ENCODE measurements at places on chromosomes 7 and 10.

- H3K4me1 ChIP-seq: no peaks in the 10 kb centered on the region
- H3K4me3 ChIP-seq: no peak overlapping the region
Observed at GRCh38 chr7:116292381-116292780, 82.0 kb downstream of the TES start.

GRCh38 chr7:134465491-134465890 is 6.6 kb upstream of the AKR1B1 start:
- no peaks in the 10 kb centered on the region for H3K4me1 ChIP-seq
- no peaks in the 10 kb centered on the region for H3K27me3 ChIP-seq
- H3K36me3 ChIP-seq: no peaks in the 10 kb centered on the region
- no peak overlapping the region for H3K27ac ChIP-seq
- no peak overlapping the region for H3K4me3 ChIP-seq

DNA sequence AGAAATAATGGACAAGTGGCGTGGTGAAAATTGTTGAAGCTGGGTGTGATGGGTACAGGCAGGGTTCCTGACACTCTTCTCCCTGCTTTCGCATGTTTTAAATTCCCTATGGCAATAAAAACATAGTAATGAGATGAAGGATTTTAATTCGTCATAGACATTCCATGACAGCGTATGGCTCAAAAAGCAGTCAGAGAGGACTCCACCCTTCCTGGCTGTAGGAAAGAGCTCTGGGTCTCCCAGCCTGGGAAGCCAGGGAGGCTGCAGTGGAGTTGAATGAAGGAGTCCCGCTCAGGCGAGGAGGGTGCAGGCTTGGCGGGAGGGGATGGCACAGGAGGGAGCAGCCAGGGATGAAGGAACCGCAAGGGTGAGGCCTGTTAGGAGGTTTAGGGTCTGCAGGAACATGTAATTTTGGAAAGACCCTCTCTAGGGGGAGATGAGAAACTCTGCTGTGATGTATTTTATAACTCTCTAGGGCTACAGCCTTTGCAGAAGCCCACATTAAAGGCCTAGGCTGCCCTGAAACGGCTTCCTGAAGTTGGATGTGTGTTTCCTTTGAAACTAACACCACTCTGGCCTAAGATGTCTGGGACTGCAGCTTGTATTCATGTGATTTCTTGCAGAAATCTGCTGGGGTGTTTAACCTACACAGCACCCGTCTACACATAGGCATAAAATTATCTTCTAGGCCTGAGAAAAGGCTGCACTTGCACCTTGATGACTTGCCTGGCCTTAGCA is 7.6 kb upstream of the LARP4B start:
- DNase-seq: no peak
- no peaks in the 10 kb centered on the region for H3K4me1 ChIP-seq
- H3K36me3 ChIP-seq: no peaks in the 10 kb centered on the region
- H3K27ac ChIP-seq: no peak overlapping the region

DNA sequence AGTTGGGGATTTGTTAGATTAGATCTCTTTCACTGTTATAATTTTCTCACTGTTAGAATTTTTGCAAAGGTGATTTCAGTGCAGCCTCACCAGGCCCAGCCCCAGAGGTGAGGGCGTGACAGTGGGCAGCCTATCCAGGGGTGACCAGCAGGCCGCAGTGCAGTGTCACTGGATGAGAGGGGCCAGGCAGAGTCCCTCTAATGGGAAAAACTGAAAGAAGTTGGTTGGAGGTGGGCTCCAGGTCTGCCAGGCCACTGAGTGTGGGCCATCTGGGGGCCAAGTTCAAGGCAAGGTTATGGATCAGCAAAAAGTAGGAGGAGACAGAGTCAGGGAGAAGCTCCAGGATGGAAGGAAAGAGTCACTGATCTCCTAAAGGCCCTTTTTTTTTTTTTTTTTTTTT is 90.5 kb upstream of the SDK1 start:
- no peak overlapping the region for H3K4me3 ChIP-seq
- no peaks in the 10 kb centered on the region for H3K36me3 ChIP-seq
- no peak for DNase-seq
- no peaks in the 10 kb centered on the region for H3K4me1 ChIP-seq
- no peak overlapping the region for H3K27ac ChIP-seq

DNA sequence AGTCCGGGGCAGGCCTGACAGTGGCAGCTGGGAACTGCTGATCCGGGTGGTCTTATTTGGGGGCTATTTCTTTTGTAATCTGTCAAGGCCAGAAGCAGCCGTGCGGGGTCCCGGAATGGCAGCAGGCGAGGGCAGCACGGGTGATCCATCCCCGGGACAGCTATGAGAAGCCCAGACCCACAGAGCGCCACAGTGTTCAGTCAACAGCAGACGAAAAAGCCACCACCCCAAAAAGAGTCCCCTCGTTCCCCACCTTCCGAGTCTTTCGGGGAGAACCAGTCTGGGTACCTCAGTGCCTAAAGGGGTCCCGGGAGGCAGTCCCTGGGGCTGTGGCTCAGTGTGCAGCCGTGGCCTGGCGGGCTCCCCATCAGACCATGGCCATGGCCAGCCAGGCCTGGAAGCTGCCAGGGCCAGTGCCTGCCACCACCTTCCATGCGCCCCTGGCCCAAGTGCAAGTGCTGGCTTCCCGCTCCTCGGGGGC is 125.1 kb upstream of the KCTD7 start:
- no peaks in the 10 kb centered on the region for H3K27me3 ChIP-seq
- no peaks in the 10 kb centered on the region for H3K36me3 ChIP-seq
- peaks cover 8% of the 10 kb centered on the region for H3K4me1 ChIP-seq
- no peak overlapping the region for H3K27ac ChIP-seq

DNA sequence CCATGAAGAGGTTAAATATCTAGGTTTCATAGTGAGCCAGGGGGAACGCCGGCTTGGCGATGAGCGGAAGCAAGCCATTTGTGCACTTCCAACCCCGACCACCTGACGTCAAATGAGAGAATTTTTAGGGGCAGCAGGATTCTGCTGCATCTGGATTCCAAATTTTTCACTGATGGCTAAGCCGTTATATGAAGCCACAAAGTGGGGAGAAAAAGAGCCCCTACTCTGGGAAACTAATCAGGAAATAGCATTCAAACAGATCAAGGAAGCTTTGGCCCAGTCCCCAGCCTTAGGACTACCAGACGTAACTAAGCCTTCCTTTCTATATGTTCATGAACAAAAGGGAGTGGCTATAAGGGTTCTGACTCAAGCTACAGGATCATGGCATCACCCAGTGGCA is 12.9 kb upstream of the ADCK2 start:
- no peak overlapping the region for H3K4me3 ChIP-seq
- DNase-seq: no peak
- no peaks in the 10 kb centered on the region for H3K36me3 ChIP-seq
- H3K27me3 ChIP-seq: no peaks in the 10 kb centered on the region

DNA sequence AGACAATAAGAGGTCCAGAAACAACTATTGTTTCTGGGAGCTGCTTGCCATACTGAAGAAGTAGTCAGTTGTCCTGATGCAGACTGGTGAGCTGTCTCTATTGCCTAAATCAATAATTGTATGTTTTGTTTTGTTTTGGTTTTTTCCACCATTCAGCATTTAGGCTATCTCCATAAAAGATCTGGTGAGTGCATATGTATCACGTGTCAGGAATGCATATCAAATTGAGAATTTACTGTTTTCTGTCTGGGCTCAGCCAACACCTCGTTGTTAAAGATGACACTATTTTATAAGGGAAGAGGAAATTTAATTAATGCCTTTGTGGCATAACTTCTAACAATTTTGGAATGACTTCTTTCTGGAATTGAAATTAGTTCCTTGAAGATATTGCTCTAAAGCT is 66.2 kb downstream of the SORCS1 start:
- DNase-seq: no peak
- no peaks in the 10 kb centered on the region for H3K36me3 ChIP-seq
- no peak overlapping the region for H3K4me3 ChIP-seq
- no peaks in the 10 kb centered on the region for H3K27me3 ChIP-seq
- H3K4me1 ChIP-seq: no peaks in the 10 kb centered on the region

DNA sequence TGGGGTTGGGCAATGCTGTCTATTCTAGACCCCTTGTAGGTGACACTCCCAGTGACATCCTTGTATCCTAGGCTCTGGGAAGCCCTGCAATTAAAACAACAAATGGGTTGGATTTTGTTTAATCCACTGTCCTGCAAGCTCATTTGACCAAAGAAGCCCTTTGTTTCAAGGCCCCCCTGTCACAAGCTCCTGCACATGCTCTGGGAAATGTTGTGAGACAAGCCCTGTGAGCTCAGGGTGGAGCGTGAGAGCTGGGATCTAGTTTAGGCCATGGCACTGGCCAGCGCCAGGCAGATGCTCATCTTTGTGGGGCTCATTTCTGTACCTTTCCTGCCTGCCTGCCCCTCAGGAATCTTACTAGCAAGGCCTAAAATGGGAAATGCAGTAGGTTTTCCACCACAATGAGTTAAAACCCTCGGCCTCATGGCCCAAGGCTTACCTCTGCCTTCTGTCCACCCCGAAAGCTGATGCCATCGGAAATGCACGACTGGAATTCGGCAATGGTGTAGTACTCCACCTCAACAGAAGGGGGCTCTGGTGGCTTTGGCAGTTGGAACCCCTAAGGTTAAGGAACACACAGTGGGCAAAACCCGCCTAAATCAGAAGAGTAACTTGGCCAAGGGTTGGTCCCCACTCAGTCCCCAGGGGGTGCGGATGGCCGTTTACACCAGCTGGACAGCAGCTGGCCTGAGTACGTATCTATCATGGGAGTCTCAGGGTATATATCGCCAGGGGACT is 112.0 kb downstream of the NEURL1 start:
- H3K4me1 ChIP-seq: no peaks in the 10 kb centered on the region
- H3K36me3 ChIP-seq: no peaks in the 10 kb centered on the region
- no peaks in the 10 kb centered on the region for H3K27me3 ChIP-seq
- peak overlapping the region; percentile 66 for H3K27ac ChIP-seq
- peak; percentile 76 for DNase-seq

- no peaks in the 10 kb centered on the region for H3K36me3 ChIP-seq
- no peak overlapping the region for H3K4me3 ChIP-seq
- DNase-seq: peak; percentile 2
- no peaks in the 10 kb centered on the region for H3K4me1 ChIP-seq
Observed at GRCh38 chr10:130040351-130040750, 70.3 kb downstream of the C10orf143 start.

- no peaks in the 10 kb centered on the region for H3K27me3 ChIP-seq
- DNase-seq: peak; percentile 63
- no peaks in the 10 kb centered on the region for H3K4me1 ChIP-seq
- peak overlapping the region; percentile 89 for H3K27ac ChIP-seq
- H3K4me3 ChIP-seq: no peak overlapping the region
- H3K36me3 ChIP-seq: no peaks in the 10 kb centered on the region
Observed at GRCh38 chr7:151599401-151600227, 79.9 kb upstream of the RHEB start.

- peaks cover 18% of the 10 kb centered on the region for H3K4me1 ChIP-seq
- no peak for DNase-seq
- H3K4me3 ChIP-seq: no peak overlapping the region
- H3K27me3 ChIP-seq: peaks cover 3% of the 10 kb centered on the region
- no peaks in the 10 kb centered on the region for H3K36me3 ChIP-seq
- no peak overlapping the region for H3K27ac ChIP-seq
Observed at GRCh38 chr10:93067443-93068365, 6.0 kb upstream of the CYP26A1 start.

DNA sequence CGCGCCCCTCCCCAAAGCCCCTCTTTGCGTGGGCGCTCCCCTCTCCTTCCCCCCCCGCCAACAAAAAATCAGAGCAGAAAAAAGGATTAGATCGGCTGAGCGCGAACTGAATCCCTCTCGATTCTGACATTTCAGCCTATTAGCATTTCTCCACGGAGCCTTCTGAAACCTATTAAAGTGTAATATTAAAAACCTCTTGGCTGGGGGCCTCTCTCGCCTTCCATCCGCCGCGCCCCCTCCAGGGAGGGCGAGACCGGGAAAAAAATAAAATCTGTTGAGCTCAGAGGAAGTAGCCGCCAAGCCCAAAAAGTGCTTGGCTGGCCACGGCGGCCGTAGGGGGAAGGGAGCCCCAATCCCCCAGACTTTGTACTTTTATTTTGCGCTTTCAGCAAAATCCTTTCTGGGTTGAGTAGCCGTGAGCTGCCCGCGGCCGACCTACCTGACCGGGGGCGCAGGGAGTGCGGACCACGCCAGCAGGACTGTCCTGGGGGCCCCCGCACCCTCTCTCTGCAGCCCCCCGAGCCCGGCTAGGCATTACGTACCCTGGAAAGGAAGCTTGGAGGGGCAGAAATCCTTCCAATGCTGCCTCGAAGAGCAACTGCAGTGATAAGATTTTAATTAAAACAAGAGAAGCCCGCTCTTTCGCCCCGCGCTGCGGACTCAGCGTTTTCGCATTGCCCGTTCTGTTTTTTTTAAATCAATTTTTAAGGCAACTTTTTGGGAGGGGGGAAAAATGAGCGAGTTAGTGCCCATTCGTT is 1.3 kb upstream of the TNRC18 start:
- peak overlapping the region; percentile 99 for H3K27ac ChIP-seq
- peak overlapping the region; percentile 78 for H3K4me3 ChIP-seq
- no peaks in the 10 kb centered on the region for H3K4me1 ChIP-seq
- no peaks in the 10 kb centered on the region for H3K27me3 ChIP-seq

DNA sequence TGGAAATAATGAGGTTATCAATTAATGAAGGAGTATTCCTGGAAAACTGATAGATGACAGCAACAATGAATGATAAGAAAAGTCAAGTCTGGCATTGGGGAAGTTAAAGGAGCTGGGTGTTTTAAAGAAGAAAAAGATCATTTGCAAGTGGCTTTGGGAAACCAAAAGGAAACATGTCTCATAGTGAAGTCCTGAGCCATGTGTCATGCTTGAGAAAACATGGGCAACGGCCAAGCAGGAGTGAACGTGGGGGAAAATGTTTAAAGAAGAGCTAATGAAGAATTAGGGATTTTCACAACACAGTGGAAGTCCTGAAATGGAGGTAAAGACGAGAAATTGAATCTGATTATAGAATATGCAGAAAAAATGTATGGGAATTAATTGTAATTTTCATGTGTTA is 1383.2 kb upstream of the CELF2 start:
- no peak overlapping the region for H3K27ac ChIP-seq
- H3K4me1 ChIP-seq: no peaks in the 10 kb centered on the region
- DNase-seq: no peak
- H3K4me3 ChIP-seq: no peak overlapping the region
- H3K36me3 ChIP-seq: no peaks in the 10 kb centered on the region
- H3K27me3 ChIP-seq: no peaks in the 10 kb centered on the region

DNA sequence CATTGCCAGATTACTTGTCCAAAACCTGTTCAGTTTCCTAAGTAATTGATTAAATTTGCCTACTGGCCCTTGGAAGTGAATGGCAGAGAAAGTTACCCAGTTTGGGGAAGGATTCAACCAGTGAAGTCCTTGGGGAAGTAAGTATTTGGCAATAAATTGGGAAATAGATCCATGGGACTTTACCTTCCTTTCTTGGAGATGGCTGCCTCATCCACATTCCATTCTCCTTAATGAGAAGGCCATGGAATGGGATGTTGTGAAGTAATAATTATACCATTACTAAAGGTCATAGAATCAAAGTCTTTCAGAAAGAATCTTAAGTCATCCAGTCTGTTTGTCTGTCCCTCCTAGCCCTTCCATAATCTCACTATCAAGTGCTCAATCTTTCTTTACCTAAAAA is 4.5 kb upstream of the COPG2 start:
- H3K4me3 ChIP-seq: no peak overlapping the region
- H3K36me3 ChIP-seq: no peaks in the 10 kb centered on the region
- no peaks in the 10 kb centered on the region for H3K4me1 ChIP-seq
- DNase-seq: no peak
- no peaks in the 10 kb centered on the region for H3K27me3 ChIP-seq

All from uterus (tissue), 4 donors.